GM12864 (cell line): ENCODE measurements at places on chromosomes 6 and 20.

- DNase-seq = no peak
Measured at GRCh38 chr20:45850926-45851325, 6.3 kb downstream of the ACOT8 start.

GRCh38 chr6:144621332-144621731 is 336.2 kb downstream of the UTRN start:
- DNase-seq = no peak

GRCh38 chr20:49420292-49420691 is 62.2 kb downstream of the KCNB1 start:
- no peak for DNase-seq

DNA sequence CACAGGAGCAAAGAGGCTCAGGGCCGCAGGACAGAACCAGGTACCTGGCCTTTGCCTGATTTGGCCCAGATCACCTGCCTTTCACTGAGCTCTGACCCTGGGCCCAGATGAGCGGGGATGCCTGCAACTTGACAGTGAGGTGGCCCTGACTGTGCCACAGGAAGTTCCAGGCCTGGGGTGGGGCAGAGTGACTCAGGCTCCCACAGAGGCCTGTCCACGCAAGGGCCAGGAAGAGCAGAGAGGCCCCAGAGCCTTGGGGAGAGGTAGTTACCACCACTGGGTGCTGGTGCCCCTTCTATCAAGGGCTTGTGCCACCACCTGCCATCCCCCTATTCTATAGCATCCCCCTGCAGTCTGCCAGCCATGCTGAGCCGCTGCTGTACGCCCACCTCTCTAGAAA is 4.1 kb upstream of the NOL4L start:
- no peak for DNase-seq

DNA sequence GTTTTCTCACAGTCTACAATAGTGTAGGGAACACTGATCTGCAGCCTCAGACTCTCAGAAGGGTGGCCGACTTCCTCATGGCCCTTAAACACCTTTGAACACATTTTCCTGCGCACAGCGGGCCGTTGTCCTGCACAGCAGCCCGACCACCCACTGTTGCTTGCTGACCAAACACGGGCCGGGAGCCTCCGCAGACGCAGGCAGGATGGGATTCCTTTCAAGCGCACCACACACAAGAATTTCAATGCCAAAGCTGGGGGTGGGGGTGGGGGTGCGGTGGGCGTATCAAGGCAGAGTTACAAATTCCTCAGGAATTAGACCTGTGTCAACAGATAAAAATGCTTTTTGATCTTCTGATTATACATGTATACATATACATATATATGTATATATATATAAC is 74.5 kb downstream of the HUS1B start:
- no peak for DNase-seq

- DNase-seq = no peak
Measured at GRCh38 chr6:42404484-42404883, 47.2 kb downstream of the TRERF1 start.

GRCh38 chr20:2451939-2452732 is 18.5 kb downstream of the SNRPB start:
- DNase-seq = no peak

- no peak for DNase-seq
Measured at GRCh38 chr6:30972816-30973215, 10.7 kb upstream of the MUC21 start.

- DNase-seq = no peak
Measured at GRCh38 chr20:49570828-49571552, 3.1 kb upstream of the PTGIS start.

DNA sequence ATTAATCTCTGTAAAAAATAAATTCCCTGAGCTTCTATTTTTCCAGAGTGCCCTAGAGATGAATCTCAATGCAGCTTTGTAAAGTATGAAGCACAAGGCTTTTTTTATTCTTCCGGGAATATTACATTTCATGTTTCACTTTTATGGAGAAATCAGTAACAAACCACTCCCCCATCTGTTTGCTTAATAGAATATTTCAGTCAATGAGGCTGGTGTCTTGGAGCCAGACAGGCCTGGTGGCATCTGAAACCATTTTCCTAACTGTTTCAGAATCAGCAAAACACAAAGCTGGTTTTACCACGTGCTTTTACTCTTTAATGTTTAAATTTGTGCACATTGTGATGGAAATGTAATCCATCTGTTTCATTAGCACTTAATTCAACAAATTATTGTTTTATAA is 400.8 kb upstream of the HSF2 start:
- DNase-seq = no peak

DNA sequence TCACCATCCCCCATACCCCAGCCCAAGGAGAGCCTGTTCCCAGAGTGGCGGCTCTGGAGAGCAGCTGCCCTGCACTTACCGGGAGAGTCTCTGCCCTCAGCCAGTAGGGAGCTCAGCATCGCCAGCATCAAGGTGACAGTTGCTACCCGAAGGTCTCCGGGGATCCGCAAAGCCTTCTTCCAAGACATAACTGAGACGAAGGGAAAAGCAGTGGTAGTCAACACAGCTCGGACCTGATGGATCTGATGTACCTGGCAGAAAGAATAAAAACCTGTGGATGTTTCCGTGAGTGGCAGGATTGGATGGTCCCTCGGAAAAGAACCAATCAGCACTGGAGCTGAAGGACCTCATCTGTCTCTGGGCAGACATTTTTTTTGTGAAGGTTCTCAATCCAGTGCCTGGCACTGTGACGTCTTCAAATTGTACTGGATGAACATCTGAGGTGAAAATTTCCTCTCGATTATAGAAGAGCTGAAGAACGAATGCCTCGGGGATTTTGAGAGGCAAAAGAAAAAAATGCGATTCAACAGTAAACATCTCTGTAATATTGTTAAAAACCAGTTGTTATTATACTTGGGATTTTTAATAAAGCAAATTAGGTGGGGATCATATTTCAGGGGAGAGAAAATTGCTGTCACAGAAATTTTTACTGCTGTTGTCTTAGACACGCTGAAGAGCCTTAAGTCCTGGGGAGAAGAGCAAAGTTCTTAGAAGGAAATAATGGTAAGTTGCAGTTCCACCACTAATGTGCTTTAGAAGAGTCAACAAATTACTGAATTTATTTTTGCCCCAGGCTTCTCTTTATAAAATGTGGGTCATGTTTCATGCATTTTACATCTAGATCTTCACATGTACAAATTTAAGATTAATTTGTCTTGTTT is at the start of gene HLA-DQB1:
Gene HLA-DQB1, minus strand, starts transcription at position 238 of the 881 bp plus-strand sequence. Its CDS starts 50 bp downstream, at position 188.
- peak; percentile 83 for DNase-seq

DNA sequence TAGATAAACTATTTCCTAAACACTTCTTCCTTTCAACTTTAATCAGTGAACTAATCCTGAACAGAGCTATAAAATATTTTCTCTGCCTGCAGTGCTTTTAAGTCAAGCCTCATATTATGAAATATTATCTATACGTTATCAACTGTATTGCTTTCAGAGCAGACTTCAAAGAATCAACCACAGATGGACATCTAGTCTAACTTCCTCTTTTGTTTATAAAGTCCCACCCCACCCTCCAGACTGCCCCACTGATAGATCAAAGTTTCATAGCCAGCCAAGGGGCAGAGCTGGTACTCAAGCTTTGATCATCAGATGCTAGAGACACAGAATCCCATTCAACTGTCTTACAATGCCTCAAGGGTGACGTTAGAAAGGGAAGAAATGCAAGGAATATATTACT is 308.3 kb downstream of the LAMA2 start:
- no peak for DNase-seq

DNA sequence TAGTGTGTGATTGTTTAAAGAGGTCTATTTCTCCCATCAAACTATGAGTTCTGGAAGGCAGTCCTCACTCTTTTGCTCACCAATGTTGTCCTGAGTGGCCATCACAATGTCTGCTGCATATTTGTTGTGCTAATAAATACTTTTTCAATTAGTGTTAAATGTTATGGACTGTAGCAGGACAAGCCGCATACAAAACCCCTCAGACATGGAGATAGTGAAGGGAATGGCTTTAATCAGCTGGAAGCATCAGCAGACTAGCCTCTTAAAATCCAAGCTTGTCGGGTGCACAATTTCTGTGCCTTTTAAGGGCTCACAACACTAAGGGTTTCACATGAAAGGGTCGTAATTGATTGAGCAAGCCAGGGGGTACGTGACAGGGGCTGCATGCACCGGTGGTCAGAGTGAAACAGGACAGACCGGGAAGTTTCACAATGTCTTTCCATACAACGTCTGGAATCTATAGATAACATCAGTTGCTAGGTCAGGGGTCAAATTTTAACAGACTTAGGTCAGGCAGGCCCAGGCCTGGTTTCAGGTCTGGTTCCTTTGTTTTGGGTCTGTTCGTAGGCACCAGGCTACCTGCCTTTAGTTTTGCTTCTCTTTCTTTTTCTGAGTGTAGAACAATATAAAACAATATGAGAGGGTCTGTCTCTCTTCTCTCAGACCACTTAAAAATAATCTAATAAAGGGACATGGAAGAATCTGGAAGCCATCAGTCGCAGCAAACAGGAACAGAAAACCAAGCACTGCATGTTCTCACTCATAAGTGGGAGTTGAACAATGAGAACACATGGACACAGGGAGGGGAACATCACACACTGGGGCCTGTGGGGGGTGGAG is 327.6 kb upstream of the HTR1E start:
- DNase-seq = no peak

- no peak for DNase-seq
Measured at GRCh38 chr6:125207956-125208355, 54.4 kb downstream of the TPD52L1 start.

DNA sequence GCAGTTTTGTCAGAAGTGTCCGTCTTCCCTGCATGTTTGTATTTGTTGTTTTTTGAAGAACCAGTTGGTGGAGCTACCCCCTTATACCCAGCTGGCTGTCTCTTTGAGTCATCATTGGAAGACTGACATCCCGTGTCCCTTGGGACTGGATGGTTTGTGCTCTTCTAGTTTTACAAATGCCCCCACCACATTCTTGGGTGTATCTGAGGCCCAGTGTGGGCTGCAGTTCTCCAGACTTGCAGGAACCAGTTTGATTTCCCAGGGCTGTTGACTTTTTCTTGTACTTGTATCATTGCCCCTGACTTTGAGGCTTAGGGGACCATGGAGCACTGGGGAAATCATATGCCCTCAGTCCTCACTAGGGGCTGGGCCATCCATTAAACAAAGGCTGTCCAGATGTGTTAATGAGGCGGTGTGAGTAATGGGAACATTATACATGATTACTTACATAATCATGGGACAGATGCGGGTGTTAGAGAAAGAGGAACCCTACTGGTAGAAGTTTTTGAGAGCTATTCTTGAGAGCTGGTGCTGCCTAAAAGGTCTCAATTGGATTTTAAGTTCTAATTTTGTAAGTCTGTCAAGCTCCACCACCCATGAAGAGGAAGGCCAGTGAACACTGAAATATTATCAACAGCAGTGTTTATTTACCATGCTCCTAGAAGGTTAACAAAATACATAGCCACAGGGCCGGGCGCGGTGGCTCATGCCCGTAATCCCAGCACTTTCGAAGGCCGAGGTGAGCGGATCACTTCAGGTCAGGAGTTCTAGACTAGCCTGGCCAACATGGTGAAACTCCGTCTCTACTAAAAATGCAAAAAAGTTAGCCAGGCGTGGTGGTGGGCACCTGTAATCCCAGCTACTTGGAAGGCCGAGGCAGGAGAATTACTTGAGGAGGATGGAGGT is 8.5 kb downstream of the JARID2 start:
- peak; percentile 62 for DNase-seq

GRCh38 chr20:47334022-47334551 is 22.4 kb downstream of the ZMYND8 start:
- DNase-seq = no peak

GRCh38 chr6:110517034-110517433 is 40.6 kb upstream of the SLC22A16 start:
- DNase-seq = no peak

GRCh38 chr6:6730831-6731230 is 142.3 kb downstream of the LY86 start:
- no peak for DNase-seq

DNA sequence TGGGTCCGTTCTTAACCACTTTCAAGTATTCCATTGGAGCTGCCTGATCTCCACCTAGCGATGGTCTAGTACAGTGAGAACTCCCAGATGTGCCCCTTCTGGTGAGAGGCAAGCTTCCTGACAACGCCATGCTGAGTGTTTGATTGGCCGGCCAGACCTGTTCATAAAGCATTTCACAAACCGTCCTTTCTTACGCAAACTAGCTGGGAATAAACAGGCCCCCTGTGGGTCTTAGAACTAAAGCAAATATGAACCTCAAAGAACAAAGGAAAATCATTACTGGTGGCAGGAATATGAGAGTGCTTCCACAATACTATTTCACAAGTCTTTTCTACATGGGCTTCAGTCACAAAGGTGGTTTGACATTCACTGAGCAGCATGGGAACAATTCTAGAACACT is 15.6 kb upstream of the GCNT2 start:
- DNase-seq = no peak

DNA sequence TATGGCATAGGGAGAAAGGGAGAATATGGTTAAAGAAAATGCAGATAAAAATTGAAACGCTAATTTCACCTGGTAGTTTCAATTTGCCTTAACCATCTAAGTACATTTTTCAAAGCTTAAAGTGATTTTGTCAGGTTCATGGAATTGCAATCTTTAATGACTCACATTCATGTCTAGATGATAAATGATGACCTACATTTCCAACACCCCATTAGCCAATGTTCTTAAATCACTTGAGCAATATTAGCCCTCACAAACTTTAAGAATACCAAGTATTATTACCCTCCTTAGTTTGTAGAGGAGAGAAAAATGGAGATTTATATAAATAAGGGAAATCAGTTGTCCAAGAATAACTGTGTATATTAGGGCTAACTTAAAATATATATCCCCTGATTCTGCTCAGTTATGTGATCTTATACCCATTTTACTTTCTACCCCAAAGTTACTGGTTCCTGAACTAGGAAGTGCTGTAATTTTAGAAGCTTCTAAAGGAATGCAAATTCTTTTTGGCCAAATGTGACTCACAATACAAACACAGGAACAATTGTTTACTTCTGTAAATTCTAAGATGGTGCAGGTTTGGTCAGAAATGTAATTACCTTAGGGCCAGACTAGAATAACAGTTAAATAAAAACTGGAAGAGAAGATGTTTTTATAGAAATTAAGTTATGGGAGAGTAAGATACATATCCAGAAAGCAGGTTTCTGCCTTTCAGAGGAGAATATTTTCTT is 34.5 kb downstream of the TPBG start:
- no peak for DNase-seq

DNA sequence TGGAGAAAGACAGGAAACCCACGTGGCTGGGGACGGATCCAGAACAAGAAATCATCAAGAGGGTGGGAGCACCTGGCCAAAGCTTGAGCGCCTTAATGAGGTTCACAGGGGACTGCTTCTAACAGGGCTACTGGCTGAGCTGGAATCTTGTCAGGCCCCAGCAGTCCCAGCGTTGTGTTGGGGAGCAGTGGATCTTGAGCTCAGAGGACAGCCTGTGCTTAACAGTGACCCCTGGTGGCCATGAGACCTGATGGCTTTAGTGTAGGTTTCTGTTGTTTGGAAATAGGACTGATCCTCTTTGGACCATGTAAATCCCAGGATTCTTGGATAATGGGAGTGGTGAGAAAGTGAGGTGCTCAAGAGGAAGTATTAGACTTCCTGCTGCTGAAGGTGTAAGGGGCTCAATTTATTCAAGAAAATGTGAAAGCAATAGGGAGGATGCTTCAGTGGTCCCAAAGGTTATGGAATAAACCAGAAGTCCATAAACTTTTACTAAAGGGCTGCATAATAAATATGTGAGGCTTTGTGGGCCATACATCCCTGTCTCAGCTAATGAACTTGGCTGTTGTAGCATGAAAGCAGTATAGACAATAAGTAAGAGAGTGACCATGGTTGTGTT is 216.2 kb downstream of the NFATC2 start:
- no peak for DNase-seq
